ENCODE measurements at places on chromosomes 5 and 9.

GRCh38 chr9:68721666-68722330, 16.8 kb downstream of the PIP5K1B start:
- DNase-seq, result no peak

DNA sequence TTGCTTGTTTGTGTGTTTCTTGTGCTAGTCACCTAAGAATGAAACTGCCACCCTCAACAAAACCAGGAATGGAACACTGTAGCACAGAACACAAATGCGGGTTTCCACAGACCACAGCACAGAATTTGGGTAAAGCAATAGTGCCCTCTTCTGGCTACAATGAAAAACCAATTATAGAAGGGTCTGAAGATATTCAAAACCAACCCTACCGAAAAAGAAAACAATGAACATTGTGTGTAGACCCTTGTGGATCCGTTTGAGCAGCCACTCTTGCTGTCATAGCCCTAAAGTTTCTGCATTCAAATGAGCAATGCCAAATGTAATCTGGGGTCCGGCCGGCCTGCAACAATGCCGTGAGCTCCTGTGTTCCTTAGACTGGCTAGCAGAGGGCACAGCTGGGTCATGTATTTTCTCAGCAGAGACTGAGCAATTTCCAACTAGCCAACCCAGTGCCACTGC, 8.3 kb upstream of the ENC1 start:
- DNase-seq, result peak; percentile 71

- no peak for DNase-seq
Observed at GRCh38 chr9:105154723-105155191, 89.7 kb upstream of the SLC44A1 start.

- no peak for DNase-seq
Observed at GRCh38 chr9:89536145-89536574, 38.2 kb upstream of the SEMA4D start.

DNA sequence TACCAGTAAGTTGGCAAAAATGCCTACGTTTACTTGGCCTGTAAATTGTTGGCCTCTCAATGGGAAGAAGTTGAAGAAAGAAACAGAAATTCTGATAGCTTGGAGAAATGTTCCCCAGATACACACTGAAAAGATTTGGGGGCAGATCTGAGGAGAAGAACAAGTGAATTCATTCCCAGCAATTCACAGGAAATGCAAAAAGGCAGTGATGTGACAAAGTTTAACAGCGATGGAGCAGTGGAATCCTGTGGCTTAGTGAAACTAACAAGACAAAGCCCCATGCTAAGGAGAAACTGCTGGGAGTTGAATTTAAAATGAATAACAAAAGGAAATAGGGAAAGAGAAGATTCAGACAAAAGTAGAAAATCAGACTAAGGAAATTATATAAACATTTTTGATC, 213.2 kb upstream of the EDIL3 start:
- DNase-seq, result no peak

DNA sequence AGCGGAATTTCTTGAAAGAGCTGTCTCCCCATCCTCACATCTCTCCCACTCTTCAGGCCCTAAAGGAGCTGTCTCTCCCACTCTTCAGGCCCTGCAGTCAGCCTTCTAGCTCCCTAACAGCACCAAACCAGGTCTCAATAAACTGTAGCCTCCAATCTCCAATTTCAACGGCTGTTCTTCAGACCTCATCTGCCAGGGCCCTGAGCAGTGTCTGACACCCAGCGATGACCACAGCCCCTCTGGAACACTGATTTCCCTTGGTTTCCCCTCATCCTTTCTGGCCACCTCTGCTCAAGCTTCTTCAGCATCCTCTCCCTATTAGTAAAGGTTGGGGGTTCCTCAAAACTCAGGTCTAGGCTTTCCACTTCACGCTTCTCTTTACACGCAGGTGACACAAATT, 1.6 kb upstream of the P4HA2 start:
- no peak for DNase-seq

DNA sequence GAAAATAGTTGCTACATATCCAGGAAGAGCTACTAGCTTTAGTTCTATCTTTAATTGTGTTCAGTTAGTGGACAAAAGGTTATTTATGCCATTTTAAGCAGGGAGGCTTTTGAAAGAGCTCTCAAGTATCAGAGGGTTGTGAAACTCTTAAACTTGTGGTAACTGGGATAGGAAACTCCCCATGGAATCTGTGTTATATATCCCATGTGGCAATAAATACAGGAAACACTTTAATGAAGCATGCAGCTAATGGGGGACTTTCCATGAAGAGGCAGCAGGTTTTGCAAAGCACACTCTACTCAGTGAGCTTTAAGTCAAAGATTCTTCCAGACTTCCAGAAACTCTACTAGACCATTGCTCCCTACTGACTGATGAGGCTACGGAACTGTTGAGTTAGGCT, 805.0 kb upstream of the C9orf72 start:
- DNase-seq, result no peak

DNA sequence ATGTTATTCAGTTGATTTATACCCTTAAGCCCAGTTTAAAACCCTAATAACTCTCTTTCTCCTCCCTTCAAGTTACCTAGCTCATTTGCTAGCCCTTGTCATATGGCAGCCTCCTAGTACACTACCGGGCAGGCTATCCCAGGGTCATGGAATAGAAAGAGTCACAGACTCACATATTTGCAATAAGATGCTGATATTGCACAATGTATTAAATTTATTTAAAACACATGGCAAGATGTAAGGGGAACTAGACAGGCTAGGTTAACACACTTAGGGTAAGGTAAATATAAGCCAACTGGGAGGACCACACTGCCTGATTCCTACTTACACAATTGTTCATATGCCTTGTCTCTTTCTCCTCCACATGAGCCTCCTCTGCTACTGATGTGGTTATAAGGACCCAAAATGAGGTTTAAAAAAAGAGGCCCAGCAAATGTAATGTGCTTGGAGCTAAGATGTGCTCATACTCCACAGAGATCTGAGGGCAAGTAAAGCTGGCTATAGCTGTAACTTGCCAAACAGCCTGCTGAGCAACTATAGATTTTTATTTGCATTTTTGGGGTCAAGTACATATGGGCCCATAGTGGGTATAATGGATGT, 130.0 kb downstream of the ENC1 start:
- no peak for DNase-seq

DNA sequence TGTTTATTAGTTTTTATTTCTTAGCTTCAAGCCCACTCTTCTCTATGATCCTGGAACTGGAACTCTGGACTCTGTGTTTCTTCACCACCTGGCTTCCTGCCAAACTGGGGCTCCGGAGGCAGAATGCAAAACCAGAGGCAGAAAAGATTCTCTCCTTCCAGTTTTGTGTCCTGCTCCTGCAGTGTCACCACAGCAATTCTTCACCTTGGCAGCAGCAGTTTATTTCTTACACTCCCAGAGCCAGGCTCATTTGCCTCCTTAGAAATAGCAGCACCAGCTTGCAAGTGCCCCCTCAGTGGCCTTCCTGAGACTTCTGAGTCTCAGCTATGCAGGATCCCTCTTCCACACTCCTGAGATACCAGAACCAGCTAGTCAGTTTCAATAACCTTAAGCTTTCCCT, 26.7 kb upstream of the CAMK4 start:
- DNase-seq, result no peak

- DNase-seq, result no peak
Observed at GRCh38 chr9:136308006-136308701, 4.3 kb upstream of the CCDC187 start.

GRCh38 chr9:20564650-20565049, 57.6 kb downstream of the MLLT3 start:
- no peak for DNase-seq

DNA sequence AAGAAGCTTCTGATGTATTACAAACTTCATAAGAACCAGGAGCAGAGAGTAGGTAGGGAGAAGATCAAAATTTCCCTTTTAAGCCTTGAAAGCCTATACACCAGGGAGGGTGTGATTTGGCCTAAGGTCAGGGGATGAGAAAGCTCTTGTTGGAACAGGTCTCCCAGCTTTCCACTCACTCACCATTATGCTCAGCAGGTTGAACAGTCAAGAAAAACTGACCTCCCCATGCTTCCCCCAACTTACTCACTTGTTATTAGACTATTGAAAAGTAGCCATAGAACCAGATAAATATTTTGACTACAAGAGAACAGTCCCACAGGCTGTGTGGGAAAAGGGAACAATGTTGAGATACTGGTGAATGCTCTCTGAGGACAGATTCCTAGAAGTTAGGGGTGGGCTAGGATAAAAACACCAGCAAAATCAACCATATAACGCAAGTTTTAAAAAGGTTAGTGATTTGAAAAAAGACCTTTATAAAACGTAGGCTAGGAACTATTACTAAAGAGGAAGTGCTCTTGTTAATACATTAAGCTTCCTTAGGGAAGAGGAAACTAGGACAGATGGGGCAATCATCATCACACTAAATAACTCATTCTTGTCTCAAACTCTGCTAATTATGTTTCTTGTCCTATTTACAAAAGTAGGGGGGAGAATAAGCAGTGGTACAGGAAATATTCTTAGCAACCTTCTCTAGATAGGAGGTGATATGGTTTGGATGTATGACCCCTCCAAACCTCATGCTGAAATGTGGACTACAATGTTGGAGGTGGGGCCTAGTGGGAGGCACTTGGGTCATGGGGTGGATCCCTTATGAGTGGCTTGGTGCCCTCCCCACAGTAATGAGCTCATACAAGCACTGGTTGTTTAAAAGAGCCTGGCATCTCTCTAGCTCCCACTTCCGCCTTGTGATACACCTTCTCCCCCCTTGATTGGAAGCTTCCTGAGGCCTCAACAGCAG, 31.0 kb downstream of the PCDHGC5 start:
- no peak for DNase-seq

DNA sequence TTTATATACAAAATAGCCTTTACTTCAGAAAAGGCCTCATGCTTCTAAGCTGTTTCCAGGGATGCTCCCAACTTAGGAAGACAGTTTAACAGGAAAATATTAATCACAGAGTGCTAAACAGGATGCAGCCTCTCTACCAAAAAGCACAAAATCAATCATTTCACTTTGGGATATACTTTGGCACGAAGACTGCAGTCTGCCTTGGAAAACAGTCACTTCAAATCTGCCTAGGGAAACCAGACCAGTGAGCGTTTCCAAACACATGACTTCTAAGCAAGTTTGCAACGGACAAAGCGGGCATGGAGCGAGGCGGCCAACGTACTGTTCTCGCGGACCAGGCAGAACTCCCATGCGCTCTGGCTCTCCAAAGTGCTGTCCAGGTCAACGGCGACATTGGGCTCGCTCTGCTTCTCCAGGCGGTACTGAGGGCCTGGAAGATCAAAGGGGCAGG, 201.0 kb downstream of the MAPKAP1 start:
- no peak for DNase-seq
